HS-27A (cell line): ENCODE measurements at places on chromosomes 16 and 17.

DNA sequence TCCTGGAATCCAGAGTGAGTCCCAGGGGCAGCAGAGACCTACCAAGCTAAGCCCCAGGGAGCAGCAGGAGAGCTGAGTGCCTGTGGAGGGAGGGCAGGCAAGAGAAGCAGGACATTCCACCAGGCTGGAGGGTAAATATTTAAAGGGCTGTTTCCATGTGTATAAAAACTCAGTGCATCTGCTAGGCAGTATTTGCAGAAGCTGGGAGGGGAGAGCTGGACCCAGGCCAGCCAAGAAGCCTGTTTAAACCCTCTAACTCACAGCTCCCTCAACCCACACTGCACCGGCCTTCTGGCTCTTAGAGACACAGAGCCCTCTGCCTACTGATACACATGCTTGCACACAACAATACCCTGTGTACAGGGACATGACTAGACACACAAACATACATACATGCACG lies 22.5 kb upstream of the TMEM132E start:
- no peak for DNase-seq

DNA sequence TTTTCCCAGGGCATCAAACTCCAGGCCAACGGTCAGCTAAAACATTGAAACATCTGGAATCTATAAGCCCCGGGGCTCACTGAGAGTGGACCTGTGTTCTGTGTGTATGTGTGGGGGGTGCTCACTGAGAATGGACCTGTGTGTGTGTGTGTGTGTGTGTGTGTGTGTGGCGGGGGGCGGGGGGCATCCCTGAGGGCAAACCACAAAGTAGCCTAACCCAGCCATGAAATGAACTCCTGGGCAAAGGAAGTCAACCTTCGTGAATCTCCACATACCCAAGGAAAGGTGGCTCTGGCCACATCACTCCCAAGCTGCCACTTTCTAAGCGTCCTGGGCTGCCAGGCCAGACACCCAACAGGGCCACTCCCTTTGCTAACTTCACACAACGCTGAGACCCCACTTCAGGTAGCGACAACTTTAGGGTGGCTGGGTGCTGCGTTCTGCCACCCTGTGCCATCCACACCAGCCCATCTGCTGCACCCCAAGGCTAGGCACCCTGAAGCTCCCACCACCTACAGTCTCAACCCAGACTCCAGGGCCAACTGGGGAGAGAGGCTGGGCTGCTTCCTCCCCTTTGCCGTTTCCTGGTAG lies 1.6 kb downstream of the MAFG start:
- no peak for DNase-seq

DNA sequence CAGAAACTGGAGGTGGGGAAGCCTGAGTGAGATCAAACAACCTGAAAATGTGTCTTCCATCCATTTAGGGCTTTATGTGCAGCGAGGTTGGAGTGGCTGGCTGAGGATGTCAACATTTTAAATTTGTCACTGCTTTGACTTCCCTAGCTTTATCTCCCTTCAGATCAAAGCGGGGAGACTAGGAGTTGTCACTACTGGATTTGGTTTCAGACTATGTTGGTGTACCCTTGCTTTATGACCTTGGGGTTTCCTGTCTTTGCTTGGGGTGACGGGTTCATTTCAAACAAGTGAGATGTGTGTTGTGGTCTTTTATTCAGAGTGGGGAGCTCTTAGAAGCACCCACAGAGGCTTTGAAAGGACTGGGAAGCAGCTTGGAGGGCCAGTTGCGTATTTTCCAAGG lies 25.6 kb downstream of the MSI2 start:
- no peak for DNase-seq

DNA sequence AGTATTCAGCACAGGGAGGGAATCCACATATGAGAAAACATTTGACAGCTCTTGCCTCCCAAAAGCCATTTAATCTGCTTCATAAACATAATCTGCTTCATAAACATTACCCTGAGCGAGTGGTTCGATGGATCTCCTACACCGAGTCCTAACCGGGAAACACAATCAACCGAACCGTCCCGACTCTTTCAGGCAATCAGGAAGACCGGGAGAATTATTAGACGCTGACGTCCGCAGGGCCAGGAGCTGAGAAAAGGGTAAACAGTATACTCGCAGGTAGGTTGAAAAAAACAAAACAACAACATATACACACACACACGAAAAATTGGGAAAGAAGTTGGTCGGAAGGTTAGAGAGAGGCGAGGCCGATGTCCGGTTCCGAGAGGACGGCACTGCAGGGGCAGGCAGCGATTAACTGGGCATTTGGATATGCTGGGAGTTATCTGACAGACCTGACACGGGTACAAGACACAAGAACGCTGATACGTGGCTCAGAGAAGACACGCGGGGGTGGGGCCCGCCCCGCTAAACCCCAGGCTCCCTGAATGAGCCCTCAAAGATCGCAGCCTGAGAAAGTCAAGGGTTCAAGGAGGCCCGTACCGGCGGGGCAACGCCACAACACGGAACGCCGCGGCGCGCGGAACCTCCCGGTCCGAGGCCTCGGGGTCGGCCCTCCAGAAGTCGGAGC lies 585 bp downstream of the AP1G1 start:
- no peak for DNase-seq

GRCh38 chr16:1510272-1510671 lies 17.1 kb downstream of the TELO2 start:
- DNase-seq = no peak
